Immature natural killer cell (primary cell): ENCODE measurements at places on chromosomes 7 and 10.

DNA sequence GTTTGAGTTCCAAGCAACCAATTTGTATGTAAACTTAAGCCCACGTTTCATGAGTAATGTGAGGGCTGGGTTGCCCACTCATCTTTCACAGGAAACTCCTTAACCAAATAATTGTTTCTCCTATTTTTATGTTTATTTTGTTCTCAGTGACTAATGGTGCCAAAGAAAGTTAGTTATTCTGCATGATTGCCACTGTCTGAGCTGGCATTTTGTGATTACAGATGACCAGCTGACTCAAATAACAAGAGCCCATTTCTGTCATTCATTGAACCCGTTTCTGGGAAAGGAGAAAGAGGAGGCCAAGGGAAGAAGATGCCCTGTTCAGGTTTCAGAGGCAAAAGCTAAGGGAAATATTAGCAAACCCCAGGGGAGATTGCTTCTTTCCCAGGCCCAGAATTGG, 186.9 kb upstream of the MYO3A start:
- DNase-seq = no peak

GRCh38 chr10:22913474-22914092, 14.3 kb upstream of the ARMC3 start:
- peak; percentile 68 for DNase-seq

- no peak for DNase-seq
Measured at GRCh38 chr7:128000854-128001265, 30.4 kb downstream of the LRRC4 start.

DNA sequence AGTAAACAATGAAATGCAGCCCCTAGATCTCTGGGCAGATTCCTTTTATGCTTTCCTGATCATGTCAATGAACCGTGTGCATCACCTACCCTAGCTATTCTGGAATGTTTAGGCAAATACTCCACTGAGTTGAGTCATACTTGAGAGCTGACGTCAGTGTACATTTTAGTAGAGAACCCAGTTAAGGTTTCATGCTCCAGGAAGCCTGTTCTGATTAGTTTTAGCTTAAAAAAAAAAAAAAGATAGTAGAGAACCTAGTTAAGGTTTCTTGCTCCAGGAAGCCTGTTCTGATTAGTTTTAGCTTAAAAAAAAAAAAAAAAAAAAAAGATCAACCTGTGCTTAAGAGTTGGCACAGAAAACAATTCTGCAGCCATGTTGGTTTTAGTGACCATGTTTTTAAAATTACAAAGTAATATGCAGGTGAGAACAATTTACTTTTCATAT, 3.7 kb upstream of the MCU start:
- DNase-seq = no peak

GRCh38 chr7:66693331-66693730, 47.2 kb upstream of the RABGEF1 start:
- no peak for DNase-seq

- no peak for DNase-seq
Measured at GRCh38 chr10:18157881-18158280, 17.7 kb downstream of the CACNB2 start.

GRCh38 chr10:103612462-103613365, 119.2 kb downstream of the NEURL1 start:
- DNase-seq = no peak

- DNase-seq = peak; percentile 11
Measured at GRCh38 chr10:114638821-114639625, 19.1 kb downstream of the ABLIM1 start.

- DNase-seq = no peak
Measured at GRCh38 chr7:82897500-82897899, 265.2 kb downstream of the PCLO start.

GRCh38 chr7:134362587-134363483, 46.1 kb upstream of the SLC35B4 start:
- DNase-seq = no peak

GRCh38 chr10:6170638-6171037, 32.1 kb upstream of the PFKFB3 start:
- DNase-seq = no peak

- no peak for DNase-seq
Measured at GRCh38 chr7:148729984-148730733, 31.5 kb downstream of the CUL1 start.

DNA sequence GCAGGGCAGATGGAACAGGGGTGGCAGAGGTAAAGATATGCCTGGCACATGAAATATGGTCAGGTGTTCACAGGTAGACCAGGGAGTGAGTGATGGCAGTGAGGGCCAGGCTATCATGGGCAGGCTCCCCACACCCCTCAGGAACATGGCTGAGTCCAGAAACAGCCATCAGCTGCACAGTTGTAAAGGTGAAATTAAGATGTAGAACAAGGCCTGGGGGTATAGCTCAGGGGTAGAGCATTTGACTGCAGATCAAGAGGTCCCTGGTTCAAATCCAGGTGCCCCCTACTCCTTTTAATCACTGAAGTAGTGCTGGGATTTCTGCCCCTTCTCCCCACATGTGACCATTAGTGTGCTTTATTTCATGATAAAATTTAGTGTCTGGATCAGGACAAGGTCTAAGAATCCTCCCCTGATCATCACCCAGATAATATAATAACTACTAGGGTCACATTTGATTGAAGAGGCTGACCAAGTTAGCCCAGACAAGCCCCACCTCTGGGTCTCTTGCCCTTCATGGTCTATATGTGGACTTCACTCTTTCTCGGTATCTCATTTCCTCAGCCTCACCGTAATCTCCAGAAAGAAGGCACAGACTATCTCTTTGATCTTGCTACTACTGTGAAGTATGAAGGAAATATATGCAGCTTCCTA, 69.0 kb downstream of the ZNF783 start:
- no peak for DNase-seq
